ENCODE measurements at places on chromosomes 13 and 19.

- no peak for DNase-seq
These were observed 6.3 kb downstream of the REX1BD start for GRCh38 chr19:18594824-18595373.

DNA sequence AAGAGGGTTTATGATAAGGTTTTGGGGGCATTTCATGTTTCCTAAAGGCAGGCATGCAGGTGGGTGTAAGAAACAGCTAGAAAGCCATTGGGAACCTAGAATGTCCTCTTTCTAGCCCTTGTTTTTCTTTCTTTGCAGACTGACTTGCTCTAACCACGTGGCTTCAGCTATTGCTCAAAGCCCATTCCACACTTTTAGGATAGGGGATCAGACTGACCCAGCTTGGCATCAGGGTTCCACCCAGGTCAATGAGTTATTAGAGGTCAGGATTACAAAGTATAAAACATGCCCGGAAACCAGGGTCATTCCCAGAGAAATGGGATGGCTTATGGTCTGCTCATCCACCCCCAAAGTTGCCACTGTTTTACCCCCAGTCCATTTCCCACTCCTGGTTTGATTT lies 16.8 kb downstream of the PHF11 start:
- no peak for DNase-seq

GRCh38 chr13:75437582-75438318 lies 44.2 kb downstream of the TBC1D4 start:
- DNase-seq, result no peak

GRCh38 chr13:36129539-36129938 lies 1.6 kb downstream of the DCLK1 start:
- DNase-seq, result no peak

DNA sequence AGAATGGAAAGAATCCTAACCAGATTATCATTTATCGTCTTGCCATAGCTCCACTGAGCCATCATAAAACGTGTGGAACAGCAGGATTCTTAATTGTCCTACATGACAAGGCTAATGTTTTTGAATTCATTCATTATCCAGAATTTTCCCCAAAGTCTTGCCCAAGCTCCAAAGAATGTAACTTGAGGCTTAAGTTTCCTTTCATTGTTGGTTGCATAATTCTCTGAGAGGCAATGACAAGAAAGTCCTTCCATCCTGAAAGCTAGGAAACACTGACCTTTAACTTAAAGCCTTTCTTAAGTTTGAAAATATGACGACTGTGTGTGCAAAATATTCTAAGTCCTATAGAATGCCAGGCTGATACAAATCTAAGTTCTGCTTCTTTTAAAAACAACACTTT lies 546.1 kb downstream of the SUCLA2 start:
- DNase-seq, result no peak

- no peak for DNase-seq
These were observed 20.4 kb upstream of the DCLK1 start for GRCh38 chr13:36151591-36151990.

DNA sequence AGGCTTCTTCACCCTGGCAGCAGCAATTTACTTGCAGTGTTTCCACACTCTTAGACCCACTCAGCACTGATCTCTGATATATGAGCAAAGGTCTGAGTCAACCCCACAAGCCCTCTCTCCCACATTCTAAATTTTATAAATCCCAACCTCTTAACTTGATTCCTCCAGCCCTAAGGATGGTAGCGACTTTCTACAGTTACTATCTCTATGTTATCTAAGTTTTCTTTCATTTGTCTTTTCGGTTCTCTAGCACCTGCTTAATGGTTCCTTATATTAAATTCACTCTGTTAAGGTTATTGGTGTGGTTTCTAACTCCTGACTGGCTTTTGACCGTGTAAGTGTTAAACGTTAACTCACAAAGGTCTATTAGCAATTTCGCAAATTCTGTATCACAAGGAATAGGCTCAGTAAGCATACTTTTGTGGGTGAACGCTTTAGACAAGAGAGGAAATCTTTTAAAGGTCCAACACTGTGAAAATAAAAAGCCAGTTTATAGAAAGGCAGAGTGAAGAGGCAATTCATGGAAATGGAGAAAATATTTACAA lies 99.3 kb downstream of the DLEU7 start:
- DNase-seq, result no peak

DNA sequence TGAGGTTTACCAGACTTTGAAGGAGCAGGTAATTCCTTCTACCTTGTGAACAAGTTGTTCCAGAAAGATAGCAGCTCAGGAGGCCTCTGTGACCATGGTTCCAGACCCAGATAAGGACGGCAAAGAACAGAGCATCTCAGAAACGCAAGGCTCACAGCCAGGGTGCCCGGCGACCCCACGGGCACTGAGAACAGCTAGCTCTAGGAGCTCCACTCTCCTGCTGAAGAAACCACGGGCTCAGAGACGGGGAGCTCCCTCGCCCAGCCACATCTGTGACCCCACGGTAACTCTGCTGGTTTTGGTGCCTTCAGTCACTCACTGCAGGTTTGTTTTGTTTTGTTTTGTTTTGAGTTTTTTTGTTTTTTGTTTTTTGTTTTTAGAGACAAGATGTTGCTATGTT lies 16.0 kb upstream of the NCCRP1 start:
- DNase-seq, result no peak

DNA sequence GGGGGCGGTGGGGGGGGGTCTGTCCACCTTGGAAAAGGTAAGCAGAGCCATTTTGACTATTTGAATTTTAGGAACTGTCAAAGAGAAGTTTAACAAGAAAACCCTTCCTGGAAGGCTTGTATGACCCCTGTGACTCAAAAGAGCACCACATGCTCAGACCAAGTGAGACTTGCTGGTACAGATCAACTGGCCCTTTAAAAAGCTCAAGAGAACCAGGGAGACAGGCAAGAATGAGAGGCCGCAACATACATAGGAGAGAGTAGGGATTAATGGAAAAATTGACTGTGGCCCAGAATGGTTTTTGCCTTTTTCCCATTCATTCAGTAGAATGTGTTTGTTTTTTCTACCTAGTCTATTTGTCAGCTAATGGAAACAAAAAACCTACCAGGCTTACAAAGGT lies 26.2 kb upstream of the ATP8A2 start:
- DNase-seq, result no peak

DNA sequence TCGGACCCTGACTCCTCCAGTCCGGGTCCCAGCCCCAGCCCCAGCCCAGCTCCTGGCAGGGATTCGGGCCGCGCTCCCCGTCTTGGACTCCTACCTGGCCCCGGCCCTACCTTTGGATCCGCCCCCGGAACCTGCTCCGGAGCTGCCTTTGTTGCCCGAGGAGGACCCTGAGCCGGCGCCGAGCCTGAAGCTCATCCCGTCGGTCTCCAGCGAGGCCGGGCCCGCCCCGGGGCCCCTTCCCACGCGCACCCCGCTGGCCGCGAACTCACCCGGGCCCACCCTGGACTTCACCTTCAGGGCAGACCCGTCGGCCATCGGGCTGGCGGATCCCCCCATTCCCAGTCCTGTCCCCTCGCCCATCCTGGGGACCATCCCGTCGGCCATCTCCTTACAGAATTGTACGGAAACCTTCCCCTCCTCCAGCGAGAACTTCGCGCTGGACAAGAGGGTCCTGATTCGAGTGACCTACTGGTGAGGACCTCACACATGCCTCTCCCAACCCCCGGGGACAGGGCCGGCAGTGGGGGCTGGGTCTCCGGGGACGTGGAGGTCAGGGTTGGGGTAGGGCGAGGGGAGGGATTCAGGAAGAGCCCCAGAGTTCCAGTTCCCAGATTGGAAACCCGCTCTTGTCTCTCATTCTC lies 732 bp downstream of the SELENOV start:
- DNase-seq, result no peak

DNA sequence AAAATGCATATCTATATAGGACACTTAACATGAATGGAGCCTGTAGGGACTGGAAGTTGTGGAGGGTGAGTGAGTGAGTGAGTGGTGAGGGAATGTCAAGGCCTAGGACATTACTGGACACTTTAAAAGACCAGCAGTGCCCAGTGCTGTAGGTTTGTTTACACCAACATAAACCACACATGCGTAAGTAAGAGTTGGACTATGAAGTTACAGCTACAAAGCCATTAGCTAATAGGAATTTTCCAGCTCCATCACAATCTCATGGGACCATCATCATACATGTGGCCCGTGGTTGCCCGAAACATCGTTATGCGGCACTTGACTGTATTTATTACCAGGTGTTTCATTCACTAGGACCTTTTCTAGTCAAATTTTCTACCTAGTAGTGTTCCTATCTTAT lies 49.2 kb downstream of the LATS2 start:
- no peak for DNase-seq

- DNase-seq, result no peak
These were observed 105.0 kb downstream of the IER2 start for GRCh38 chr19:13255041-13255718.

DNA sequence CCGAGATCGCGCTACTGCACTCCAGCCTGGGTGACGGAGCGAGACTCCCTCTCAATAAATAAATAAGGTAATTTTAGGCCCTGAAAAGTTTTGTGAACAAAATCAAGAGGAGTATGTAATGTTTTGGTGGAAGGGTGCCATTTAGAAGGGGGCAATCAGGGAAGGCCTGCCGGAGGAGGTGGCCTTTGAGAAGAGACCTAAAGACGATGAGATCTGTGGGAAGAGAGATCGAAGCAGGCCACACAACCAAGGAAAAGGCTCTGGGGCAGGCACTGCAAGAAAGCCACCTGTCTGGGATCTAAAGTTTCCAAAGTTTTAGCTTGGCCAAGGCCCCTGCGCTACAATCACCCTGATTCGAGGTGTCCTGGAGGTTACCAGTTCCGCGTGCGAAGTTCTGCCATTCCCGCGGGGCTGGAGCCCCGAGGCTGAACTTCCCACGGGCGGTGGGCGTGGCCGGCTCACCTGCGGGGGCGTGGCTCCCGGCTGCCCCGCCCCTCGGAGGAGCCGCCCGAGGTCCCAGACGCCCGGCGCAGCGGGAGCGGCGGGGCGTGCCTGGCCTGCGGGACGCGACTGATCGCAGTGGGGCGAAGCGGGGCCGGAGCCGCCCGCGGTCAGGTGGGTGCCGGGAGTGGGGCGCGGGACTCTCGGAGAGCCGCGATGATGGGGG lies at the start of gene KLC3:
TSS of gene KLC3 (plus strand) at position 519 of the 667 bp plus-strand sequence. CDS start 4,792 bp downstream, outside the sequence.
- DNase-seq, result no peak

DNA sequence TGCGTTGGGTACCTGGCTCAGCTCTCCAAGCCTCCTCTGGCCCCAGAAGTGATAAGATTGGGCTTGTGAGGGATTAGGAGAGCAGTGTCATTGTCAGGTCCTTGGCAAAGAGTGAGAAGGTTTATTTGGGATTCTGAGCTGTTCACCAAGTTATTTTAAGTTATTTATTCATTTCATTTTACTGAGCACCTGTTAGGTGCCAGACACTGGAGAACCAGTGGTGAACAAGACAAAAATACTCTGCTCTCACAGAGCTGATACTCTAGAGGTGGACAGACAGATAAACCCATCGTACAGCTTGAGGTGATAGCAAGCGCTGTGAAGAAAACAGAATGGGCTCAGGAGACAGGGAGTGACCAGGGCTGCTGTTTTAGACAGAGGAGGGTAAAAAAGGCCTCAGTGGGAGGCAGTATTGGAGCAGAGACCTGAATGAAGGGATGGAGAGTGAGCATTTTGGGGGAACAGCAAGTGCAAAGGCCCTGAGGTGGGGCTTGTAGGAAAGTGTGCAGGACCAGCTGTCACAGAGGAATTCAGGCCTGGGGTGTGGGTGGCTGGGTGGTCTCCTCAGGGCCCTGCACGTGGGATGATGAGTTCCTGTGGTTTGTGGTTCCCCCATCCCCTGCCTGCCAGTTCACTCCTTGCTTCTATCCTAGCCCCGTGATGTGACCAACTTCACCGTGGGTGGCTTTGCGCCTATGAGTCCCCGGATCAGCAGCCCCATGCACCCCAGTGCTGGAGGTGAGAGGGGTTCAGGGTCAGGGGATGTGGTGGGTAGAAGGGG lies 8.7 kb upstream of the TIMM50 start:
- no peak for DNase-seq

- DNase-seq, result no peak
These were observed 149.1 kb upstream of the SPACA7 start for GRCh38 chr13:112227031-112227430.

DNA sequence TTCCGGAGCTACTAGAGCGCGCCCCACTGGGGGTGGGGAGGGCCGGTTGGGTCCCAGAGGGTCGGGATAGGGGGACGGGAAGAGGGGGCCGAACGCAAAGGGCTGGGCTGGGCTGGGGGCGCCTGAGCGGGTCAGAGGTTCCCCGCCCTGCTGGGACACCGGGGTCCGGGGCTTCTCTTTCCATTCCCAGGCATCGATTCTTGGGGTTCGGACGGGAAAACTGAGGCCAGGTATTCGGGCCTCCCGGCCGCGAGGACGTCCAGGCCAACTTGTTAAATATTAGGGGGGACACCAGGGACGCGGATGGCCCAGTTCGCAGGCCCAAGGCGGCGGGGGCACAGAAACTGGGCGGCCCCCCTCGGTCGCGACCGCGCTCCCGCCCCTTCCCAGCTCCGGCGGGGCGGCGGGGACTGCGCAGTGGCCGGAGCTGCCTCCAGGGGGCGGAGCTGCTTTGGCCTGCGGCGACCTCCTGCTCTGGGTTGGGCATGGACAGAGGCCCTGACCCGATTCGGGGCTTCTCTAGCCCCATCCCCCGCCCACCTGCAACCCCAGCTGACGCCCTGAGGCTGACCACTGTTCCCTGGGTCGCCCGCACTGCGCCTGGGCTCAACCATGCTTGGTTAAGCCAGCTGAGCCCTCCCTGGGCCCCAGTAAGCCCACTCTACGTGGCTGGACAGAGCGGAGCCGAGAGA lies 1.2 kb upstream of the KLF16 start:
- peak; percentile 48 for DNase-seq

GRCh38 chr13:21475115-21475514 lies 16.0 kb upstream of the ZDHHC20 start:
- DNase-seq, result no peak

GRCh38 chr13:43441464-43441863 lies 345.3 kb downstream of the ENOX1 start:
- no peak for DNase-seq

DNA sequence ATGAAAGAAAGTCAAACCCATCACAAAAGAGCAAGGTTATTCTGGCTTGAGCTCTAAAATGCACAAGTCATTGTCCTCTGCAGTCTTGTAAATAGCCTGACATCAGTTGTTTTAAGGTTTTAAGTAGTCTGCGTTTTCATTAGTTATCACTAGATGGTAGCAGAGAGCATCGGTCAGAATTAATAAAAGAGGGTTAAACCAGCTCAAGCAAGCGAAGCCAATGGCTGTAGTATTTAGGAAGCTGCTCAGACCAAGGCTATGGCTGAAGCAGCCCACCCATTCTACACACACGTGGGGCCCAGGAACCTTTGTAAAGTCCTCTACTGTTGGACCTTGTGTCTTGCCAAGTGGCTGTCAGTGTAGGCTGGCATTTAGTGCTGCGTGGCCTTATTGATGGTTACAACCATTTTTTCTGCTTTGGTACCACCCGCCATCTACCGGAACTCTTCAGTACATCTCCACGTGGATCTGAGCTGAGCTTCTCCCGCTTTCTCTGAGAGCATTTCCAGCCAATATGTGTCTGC lies 13.3 kb upstream of the ZNF57 start:
- no peak for DNase-seq
